ENCODE measurements at places on chromosomes 6 and 20. TPM values are rescaled to one million over a fixed set of nuclear protein-coding genes. Genes with fewer than 3 reads are reported as not detected.
A peak's percentile ranks its signal among the peaks of the same experiment; 100 is the strongest.

GABBR1 gene
- total RNA-seq, result 72.4 TPM

KIF25 gene
- 0.39 TPM for total RNA-seq

MOG gene
- not detected for total RNA-seq

NKAIN4 gene
- total RNA-seq, result not detected

CNKSR3 gene
- 10.5 TPM for total RNA-seq

PRL gene
- not detected for total RNA-seq

MYCT1 gene
- total RNA-seq, result not detected

PNLDC1 gene
- not detected for total RNA-seq

- no peak for DNase-seq
Observed at GRCh38 chr6:67475700-67476099, 1159.4 kb upstream of the ADGRB3 start.

DNA sequence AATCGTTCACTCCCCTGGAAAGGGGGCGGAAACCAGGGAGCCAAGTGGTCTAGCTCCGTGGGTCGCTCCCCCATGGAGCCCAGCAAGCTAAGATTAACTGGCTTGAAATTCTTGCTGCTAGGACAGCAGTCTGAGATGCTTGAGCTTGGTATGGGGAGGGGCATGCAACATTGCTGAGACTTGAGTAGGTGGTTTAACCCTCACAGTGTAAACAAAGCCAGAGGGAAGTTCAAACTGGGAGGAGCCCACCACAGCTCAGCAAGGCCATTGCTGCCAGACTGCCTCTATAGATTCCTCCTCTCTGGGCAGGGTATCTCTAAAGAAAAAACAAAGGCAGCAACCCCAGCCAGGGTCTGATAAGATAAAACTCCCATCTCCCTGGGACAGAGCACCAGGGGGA lies 43.2 kb downstream of the COL21A1 start:
- DNase-seq, result no peak

- DNase-seq, result no peak
Observed at GRCh38 chr6:136673571-136673970, 118.7 kb downstream of the MAP3K5 start.

DNA sequence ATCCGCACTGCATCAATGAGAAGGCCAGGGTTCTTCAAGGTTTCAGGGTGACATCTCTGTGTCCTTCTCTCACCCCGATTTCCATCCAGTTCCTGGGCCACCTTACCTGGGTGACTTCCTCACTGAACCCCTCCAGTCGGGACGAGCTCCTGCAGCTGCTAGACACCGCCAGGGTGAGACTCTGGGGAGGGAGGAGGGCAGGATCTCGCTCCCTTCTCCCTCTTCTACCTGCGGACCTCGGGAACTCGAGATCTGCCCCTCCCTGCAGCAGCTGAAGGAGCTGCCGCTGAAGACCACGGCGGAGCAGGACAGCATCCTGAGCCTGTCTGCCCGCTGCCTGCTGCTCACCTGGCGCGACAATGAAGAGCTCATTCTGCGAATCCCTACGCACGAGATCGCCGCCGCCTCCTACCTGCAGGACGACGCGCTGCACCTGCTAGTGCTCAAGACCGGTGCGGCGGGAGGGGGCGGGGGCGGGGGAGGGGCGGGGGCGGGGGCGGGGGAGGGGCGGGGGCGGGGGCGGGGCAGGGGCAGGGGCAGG lies 7.5 kb downstream of the CCM2L start:
- no peak for DNase-seq

DNA sequence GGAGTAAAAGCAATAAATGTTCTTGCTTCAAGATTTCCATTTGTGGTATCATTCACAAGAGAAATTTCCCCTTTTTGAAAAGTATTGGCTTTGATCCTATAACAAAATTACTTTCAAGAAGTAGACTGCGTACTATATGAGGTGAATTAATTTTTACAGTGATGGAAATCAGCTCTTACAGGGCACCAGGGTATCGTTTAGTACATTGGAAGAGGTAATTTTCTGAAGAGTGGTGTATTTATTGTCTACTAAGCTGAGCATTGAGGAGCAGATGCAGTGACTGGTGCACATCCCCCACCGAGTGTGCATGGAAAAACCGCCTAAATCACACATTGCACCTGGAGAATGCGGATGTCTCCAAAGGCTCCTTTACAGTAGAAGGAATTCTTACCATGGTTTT lies 209.5 kb downstream of the SAMD5 start:
- DNase-seq, result no peak

DNA sequence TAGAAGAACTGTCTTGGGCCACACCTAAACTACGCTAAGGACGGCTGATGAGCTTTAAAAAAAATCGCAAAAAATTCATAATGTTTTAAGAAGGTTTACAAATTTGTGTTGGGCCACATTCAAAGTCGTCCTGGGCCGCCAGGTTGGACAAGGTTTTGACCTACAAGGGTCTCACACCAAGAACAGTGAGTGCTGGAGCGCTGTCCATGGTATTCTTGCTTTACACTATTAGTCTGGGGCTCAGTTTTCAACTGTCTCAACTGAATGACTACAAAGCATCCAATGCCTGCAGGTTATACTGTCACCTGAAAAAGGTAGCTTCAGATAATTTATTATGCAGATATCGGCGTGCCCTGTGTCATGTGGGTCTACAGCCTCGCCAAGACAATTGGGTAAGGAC lies 3.7 kb upstream of the FAXC start:
- DNase-seq, result no peak

GRCh38 chr6:149190224-149190831 lies 127.2 kb upstream of the TAB2 start:
- DNase-seq, result peak; percentile 60

DNA sequence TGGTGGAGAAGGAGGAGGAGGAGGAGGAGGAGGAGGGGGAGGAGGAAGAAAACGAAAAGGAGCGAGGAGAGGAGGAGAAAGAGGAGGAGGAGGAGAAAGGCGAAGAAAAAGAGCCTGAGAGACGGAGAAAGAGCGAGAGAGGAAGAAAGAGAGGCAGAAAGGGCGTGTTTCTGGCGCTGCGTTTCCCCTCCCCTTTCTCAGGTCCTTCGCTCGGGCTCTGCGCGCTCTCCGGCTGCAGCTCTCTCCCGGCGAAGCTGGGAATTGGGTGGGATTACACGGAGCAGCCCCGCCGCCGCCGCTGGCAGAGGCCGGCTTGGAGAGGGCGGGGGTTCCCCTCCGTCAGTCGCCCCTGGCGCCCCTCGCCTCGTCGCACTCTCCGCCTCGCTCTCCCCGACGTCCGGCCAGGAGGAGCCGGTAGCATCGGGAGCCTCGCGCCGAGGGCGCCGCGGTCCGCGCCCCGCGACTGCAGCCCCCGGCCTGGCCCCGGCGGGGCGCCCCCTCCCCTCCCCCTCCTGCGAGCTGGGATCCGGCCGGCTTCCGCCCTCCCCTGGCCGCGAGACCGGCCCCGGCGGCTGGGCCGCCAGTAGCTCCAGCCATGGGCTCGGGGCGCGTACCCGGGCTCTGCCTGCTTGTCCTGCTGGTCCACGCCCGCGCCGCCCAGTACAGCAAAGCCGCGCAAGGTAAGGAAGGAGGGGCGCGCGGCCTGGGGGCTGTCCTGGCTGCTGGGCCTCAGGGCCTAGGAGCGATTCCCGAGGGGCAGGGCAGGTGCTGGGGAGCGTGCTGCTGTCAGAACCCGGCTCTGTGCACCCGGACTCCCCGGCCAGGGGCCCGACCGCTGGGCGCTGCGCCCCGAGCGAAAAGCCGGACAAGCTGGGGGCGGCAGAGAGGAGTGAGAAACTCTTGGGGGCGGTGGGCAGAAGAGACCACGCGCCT lies at the start of gene SCUBE3:
SCUBE3 (plus strand) TSS at position 133 of the 933 bp plus-strand sequence; CDS start at position 596, 463 bp downstream.
- DNase-seq, result peak; percentile 59
